ENCODE measurements at places on chromosomes 3 and 15. TPM values are rescaled to one million over a fixed set of nuclear protein-coding genes. Genes with fewer than 3 reads are reported as not detected.

HOMER2 gene
- total RNA-seq, result 0.56 TPM

ARGFX gene
- total RNA-seq, result not detected

CPLX3 gene
- not detected for total RNA-seq

HEG1 gene
- 23.9 TPM for total RNA-seq

PRRT3 gene
- 1.4 TPM for total RNA-seq

DNA sequence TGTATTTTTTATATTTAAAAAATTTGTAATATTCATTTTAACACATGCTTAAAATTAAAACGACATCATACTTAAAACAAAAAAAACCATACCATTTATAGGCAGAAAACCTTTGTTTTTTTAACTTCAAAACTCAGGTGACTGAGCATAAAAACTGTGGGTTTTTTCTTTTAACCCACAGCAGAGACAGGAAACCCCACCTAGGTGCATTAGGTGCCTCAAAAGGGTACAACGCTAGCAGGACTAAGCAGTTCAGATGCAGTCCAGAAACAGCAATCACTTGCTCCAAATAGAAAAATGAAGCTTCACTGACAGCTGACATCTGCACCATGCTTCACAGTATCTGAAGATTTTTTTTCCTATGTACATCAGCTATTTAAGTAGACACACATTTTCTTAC lies 52.3 kb downstream of the GLB1 start:
- no peak for DNase-seq

- DNase-seq, result peak; percentile 58
These were observed 488 bp downstream of the THSD4 start for GRCh38 chr15:71115567-71116351.

GRCh38 chr3:109396806-109397205 lies 59.5 kb upstream of the DPPA4 start:
- no peak for DNase-seq

GRCh38 chr3:109050591-109051167 lies 67.3 kb downstream of the MORC1 start:
- peak; percentile 19 for DNase-seq

DNA sequence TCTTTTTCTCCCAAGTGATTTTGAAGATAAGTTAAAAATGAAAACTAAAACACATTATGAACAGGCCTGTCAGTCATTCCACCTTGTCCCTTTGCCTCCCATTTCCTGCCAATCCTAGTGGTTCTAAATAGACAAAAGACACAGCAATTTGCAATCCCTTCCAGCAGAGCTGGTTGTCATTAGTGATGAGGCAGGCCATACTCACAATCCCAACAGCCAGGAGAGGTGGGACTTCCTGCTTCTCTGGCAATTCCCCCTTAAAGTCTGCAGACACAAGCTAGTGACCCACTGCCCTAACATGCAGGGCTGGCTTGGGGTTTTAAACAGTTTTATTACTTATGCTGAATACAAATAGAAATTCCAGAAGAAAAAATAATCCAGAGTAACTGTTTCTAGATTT lies 38.4 kb upstream of the RBP1 start:
- DNase-seq, result no peak

DNA sequence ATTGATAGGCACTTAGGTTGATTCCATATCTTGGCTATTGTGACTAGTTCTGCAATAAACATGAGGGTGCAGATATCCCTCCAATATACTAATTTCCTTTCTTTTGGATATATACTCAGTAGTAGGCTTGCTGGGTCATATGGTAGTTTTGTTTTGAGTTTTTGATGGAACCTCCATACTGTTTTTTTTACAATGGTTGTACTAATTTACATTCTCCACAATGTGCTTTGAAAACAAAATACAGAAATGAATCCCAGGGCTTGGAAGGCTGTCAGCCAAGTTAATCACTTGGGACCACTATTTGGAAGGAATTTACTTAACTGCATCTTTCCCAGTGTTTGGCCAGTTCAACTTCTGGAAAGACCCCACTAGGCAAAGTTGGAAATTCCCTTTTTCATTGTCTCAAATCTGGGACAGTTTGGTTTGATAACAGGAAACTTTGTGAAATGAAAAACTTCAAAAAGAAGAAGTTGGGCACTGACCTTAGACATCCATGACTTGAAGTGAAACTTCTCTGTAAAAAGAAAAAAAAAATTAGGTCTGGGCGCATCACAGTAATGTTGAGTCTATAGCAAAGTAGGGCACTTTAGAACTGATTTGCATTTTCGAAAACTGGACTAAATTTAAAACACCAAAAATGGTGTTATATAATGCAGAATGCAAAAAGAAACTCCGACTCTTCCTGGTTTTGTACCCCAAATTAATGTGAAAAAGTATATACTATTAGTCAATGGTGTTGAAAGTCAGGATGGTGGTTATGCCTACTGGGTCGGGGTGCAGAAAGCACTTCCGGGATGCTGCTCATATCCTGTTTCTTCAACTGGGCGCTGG lies 6.0 kb downstream of the CTSH start:
- DNase-seq, result no peak

GRCh38 chr15:27623149-27623548 lies 476.0 kb downstream of the OCA2 start:
- DNase-seq, result no peak

Data from IMR-90 (cell line).